ENCODE measurements at places on chromosomes 13 and 19. TPM values are rescaled to one million over a fixed set of nuclear protein-coding genes. Genes with fewer than 3 reads are reported as not detected.

The IL11 gene
- total RNA-seq, result 0.15 TPM

The IGFL2 gene
- not detected for total RNA-seq

The PAK4 gene
- 15.1 TPM for total RNA-seq

The GDF15 gene
- not detected for total RNA-seq

The RXFP2 gene
- total RNA-seq, result not detected

The ZNF566 gene
- 10.5 TPM for total RNA-seq

The CDK8 gene
- 13.0 TPM for total RNA-seq

The IGFL1 gene
- not detected for total RNA-seq

The OXGR1 gene
- total RNA-seq, result not detected

The PODNL1 gene
- total RNA-seq, result 0.50 TPM

The LILRA6 gene
- 0.33 TPM for total RNA-seq

The KASH5 gene
- total RNA-seq, result 0.46 TPM

The RAB3A gene
- 6.6 TPM for total RNA-seq

The TGFBR3L gene
- total RNA-seq, result 2.1 TPM

The MISP gene
- total RNA-seq, result not detected

The ZNF471 gene
- 0.43 TPM for total RNA-seq

Data from activated naive CD4-positive, alpha-beta T cell treated with anti-CD3 and anti-CD28 coated beads, Interleukin-2, amount 10 ng/mL, durations not matched to agents 5 hours and 36 hours (primary cell).